ENCODE measurements at places on chromosomes 7 and 10. TPM values are rescaled to one million over a fixed set of nuclear protein-coding genes. Genes with fewer than 3 reads are reported as not detected.

CACNB2 gene
- total RNA-seq: 14.6 TPM

CDC14C gene
- total RNA-seq: not detected

NEUROG3 gene
- not detected for total RNA-seq

RADIL gene
- 4.0 TPM for total RNA-seq

OR13A1 gene
- not detected for total RNA-seq

CYP2C19 gene
- not detected for total RNA-seq

JCAD gene
- 53.0 TPM for total RNA-seq

CALD1 gene
- total RNA-seq: 1,700 TPM

WNT16 gene
- total RNA-seq: not detected

All from aorta (tissue), 5 donors.